ENCODE measurements at places on chromosomes 6 and 20.

DNA sequence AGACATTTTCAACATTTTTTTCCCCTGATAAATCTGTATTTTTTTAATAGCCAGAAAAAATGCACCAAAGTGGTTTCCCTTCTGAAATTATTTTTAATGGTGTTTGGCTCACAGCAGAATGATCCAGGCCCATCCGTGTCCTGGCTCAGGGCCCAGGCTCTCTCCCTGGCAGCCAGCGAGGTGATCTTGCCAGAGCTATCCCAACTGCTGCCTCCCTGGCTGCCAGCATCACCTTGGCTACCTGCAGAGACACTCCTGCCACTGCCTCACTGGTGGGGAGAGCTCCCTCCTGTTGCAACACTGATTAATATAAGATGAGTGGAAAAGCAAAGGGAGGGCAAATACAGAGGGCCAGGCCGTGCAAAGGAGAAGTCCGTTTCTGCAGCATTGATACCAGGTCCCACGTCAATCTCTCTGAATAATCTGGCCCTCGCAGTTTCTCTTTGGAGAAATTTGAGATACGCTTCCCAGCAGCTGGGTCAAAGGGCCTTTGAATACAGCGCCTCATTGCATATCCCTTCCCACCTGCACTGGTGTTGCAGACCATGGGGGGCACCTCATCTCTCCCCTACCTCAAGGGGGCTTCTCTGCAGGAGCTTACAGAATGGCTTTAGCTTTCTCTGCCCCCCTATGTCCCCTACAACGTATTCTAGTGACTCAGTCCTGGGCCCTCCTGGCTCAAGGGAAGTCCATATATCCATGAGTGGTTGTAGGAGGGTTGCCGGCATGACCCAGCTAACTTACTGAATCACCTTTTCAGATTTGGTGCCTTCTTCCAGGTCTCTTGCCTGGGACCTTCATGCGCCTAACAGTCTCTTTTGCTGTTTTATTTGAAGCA, 12.8 kb upstream of the DSTN start:
- no peak for DNase-seq

GRCh38 chr6:119284861-119285521, 64.6 kb downstream of the MAN1A1 start:
- DNase-seq, result no peak

DNA sequence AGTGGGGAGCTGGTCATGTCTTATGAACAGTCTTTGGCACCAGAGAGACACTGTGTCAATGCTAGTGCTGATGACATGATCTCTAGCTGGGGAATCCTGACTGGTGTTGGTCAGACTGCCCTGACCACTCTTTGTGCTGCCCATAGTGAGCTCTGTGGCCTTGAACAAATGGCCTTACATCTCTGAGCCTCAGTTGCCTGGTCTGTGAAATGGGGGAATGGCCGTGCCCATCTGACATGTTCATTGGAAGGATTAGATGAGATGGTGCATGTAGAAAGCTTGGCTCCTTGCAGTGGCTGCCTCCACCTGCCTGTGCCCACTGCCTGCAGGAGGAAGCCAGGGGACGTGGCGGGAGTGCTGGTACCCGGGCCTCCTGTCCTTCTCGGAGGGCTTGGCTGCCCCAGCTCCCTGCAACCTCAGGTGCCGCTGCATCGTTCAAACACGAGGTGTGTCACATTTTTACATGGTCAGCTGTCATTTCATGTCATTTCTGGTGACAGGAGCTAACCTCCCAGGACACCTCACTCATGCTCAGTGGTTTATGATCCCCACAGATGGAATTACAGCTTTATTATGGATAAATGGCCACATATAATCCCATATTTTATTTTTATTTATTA, 45.8 kb downstream of the ANKRD60 start:
- no peak for DNase-seq

GRCh38 chr6:1075444-1075843, 236.5 kb upstream of the FOXQ1 start:
- no peak for DNase-seq

DNA sequence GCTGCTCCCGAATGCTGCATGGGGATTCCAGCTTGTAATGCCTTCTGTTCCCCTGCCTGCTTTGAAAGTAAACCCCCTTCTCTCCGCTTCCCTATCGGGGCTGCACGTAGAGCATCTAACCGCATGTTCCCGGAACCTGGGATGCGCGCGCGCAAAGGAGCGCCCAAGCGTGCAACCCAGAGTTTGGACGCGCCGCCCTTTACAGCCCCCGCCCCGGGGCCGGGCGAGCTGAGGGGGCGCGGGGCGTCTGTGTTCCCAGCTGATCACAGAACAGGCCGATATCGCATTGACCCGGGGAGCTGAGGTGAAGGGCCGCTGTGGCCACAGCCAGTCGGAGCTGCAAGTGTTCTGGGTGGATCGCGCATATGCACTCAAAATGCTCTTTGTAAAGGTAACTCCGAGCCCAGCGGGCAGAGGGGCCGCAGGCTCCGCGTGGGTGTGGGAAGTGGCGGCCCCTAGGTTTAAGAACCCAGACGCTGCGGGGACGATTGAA, 1.4 kb downstream of the LAMP5 start:
- DNase-seq, result no peak

GRCh38 chr20:17541996-17542395, 10.8 kb upstream of the BFSP1 start:
- DNase-seq, result peak; percentile 59

Measured in fibroblast of skin of left biceps (primary cell).